ENCODE measurements at places on chromosomes 1 and 21.

- DNase-seq, result no peak
These were observed 85.9 kb downstream of the TYW3 start for GRCh38 chr1:74818661-74819456.

GRCh38 chr1:51690285-51690961 is 73.5 kb downstream of the OSBPL9 start:
- DNase-seq, result no peak

- no peak for DNase-seq
These were observed 19.3 kb downstream of the PGLYRP3 start for GRCh38 chr1:153293480-153293775.

DNA sequence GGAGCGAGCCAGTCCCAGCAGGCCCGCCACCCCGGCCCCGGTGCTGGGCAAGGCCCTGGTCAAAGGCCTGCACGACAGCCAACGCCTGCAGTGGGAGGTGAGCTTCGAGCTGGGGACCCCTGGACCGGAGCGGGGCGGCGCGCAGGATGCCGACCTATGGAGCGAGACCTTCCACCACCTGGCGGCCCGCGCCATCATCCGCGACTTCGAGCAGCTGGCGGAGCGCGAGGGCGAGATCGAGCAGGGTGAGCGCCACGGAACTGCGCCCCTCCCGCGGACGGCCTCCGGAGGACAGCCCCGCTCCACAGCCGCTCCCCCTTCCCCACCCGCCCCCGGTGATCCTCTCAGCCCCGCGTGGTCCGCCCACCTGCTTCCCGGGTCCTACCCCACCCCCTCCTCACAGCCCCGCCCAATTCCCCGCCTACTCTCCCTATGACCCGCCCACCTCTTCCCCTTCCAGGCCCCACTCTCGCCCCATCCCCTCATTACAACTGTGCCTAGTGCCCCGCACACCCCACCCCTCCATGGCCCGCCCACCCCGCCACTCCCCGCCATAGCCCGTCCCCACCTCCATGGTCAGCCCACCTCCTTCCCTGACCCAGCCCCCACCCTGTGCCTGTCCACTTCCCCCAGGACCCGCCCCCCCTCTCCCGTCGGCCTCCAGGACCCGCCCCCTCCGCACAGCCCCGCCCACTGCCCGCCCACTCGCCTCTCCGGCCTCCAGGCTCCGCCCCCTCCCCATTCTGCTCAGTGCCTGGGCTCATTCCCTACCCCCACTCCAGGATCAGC is 52.7 kb downstream of the VWA5B1 start:
- peak; percentile 25 for DNase-seq

- DNase-seq, result no peak
These were observed 22.5 kb downstream of the CHD5 start for GRCh38 chr1:6157528-6158174.

DNA sequence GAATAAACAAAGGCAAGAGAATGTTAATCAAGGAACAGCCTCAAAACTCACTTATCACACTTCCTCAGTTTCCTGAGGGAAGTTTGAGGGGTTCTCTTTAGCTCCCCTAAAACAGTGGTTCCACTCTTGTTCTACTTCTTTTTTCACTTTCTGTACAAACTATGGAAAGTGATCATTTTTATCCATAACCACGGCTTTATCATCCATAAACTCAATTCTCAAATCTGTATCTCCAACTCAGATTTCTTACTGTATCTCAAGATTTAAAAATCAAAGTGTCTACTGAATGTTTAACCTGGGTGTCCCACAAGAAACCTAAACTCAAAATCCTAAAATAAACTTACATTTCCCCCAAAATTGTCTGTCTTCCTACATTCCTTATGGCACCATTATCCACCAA is 3.9 kb downstream of the PFDN2 start:
- no peak for DNase-seq
